Fibroblast of pulmonary artery (primary cell): ENCODE measurements at places on chromosomes 3 and 15.
A peak's percentile ranks its signal among the peaks of the same experiment; 100 is the strongest.

- DNase-seq, result no peak
Observed at GRCh38 chr3:126133606-126134005, 46.8 kb downstream of the ALDH1L1 start.

GRCh38 chr3:132006605-132007204 lies 28.1 kb downstream of the CPNE4 start:
- peak; percentile 53 for DNase-seq

DNA sequence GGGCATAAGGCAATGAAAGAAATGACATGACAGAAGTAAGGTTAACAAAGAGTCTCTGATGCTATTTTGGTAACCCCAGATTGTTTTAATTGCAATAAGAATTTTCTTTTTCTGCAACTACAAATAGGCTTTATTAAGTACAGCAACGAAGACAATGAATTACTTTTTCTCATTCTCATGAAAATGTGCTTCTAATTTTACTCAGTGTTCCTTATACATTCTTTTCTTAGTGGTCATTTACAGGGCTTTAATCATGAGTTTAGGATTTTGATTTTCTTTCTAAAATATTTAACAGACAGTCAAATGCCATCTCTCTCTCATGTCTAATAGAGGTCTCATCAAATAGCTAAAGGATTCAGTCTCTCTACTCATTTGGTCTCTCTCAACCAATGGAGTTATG lies 452.1 kb downstream of the RAP2B start:
- DNase-seq, result no peak

DNA sequence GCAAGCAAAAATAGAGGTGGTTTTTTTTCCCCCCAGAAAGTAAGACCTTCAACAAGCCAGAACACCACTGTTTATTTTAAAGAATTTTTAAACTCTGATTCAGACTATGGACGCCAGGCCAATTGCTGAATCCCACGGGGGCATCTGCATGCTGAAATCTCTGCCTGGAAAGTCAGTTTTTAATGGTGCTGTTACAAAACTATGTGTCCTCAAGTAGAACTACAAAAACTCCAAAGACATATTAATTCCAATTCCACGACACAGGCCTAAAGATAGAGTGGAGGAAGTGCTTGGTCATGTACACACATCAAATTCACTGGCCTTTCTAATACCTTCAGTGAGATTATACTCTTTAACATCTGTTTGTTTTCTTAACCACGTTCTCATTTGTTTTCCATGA lies 490.5 kb upstream of the NR2F2 start:
- peak; percentile 80 for DNase-seq

GRCh38 chr3:64388886-64389285 lies 163.6 kb upstream of the PRICKLE2 start:
- no peak for DNase-seq

DNA sequence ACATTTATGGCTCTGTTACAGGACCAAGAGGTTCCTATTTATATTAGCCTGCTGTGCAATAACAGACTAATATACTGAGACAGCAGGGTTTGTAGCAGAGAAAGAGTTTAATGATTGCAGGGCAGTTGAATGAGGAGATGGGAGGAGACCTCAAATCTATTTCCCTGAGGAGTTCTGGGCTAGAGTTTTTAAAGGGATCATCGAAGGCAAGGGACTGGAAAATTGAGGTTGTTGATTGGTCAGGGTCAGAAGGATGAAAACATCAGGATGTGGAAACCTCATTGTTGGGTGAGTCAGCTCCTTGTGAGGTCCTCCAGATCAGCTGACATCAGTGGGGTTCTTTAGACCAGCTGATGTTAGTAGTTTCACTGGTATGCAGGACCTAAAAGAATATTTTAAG lies 60.6 kb upstream of the GOLGA8B start:
- peak; percentile 71 for DNase-seq

DNA sequence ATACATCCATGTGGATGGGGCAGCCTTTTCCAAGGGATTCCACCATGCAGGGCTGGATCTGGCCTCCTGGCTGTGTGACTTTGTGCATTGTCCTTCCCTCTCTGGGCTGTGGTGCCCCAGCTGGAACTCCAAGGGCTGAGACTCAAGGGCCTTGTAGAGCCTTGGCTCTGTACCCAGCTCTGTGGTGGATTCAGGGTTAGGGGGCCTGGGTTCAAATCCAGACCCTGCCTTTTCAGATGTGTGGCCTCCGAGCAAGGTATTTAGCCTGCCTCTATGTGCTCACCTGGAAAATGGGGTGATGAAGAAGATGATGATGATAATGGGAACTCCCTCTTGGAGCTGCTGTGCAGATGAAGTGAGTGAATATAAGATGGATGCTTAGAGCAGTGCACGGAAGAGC lies 161.9 kb downstream of the WNT7A start:
- DNase-seq, result no peak

DNA sequence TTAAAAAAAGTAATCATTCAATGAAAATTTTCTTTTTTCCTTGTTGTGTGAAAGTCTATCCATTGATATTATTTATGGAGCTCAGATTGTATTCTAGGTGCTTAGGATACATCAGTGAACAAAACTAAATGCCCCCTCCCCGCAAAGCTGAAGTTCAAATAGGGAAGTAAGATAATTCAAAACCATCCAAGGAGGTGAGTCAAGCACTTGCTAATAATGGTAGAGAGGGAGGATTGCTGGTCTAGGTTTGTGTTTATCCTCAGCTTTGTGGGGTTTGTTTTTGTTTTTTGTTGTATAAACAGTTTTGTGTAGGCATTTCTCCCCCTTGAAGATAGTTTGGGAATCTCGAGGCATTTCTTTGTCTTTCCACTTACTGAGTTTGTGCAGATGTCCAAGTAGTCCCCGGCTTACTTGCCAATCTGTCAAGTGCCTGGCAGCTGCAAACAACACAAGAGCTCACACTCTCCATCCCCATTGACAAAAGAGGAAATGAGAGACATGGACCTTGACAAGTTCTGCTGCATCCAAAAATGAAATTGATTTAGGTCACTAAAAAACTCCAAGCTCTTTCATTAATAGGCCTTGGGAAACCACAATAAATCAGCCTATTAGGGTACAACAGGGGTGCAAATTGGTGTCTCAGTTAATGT lies 575.8 kb upstream of the TBL1XR1 start:
- DNase-seq, result no peak

DNA sequence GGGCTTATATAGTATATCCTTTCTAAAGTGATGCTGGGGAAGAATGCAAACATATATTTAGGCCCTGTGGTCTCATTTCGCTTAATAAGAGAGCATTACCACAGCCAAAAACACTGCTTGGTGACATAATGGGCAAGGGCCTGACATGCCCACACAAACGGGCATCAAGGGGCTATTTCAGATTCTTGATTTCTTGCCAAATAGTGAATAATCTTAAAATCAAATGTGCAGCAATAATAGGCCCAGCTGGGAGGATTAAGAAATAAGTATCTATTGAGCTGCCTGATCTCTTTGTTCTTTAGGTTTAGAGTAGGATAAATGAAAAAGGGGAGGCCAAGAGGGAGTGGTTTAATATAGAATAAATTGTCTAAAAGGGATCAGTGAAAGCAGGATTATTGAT lies 241.0 kb upstream of the GBE1 start:
- no peak for DNase-seq

- no peak for DNase-seq
Observed at GRCh38 chr3:100665230-100665629, 44.1 kb upstream of the TFG start.

DNA sequence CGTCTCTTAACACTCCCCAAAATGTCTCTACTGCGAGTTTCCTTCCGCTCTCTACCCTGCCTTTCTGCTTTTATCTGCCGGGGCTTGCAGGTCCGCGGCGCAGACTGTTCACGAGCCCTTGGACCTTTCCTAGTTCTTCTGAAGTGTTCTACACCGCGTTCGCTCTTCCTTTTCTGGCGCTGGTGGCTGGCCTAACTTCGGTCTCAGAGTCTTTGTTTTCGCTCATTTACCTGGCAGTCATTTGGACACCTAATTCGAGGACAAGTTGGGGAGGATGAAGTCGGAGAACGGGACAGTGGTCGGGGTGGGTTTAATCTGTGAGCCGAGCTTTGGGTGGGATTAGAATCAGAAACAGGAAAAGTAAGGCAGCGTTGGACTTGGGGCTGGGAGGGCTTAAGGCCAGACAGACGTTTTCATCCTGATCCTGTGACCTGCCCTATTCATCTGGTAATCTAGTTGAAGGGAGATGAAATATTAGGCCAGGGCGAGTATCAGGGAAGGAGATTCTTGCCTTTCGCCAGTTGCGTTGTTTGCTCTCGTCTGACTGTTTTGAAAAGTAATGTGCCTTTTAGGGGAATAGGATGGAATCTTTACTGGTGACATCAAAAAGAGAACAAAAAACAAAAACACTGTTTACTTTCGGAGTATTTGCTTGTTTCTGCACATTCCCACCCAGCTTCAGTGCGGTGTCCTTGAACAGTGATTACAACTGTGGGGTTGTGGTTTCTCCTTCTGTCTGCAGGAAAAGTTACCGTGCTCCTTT lies 1.8 kb downstream of the DIPK2A start:
- DNase-seq, result peak; percentile 89

DNA sequence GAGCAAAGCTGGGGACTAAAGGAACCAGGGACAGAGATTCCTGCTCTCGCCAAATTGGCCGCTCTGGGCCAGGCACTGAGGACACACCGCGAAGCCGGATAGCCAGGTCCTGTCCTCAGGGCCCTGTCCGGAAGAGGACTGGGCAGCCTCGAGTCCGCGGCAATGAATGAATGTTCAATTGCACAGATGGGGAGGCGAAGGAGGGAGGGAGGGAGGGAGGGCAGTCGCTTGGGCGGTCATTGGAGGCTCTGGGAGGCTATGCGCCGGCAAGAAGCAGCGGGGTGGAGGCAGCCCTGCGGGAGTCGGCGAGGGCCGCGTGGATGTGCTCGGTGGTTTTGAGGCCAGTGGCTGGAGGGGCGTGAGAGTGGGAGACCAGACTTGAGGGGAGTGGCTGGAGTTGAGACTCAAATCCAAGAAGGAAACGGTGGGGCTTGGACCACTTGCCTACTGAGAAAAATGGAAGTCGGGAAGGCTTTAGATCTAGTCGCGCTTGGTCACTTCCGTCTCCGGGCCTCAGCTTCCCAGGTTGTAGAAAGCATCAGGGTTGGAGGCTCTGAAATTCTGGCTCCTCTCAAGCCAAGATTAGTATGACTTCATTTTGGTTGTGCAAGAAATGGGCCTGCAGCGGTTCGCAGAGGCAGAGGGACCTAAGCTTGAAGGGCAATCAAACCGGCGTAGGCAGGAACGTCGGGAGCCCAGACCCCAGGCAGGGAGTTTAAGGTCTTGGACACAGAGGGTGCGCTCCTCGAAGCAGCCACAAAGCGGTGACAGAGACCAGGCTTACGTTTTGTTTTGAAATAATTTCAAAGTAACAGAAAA lies 21.1 kb upstream of the PLXND1 start:
- peak; percentile 93 for DNase-seq

- DNase-seq, result no peak
Observed at GRCh38 chr15:44216958-44217357, 21.9 kb upstream of the FRMD5 start.

- DNase-seq, result no peak
Observed at GRCh38 chr3:147380387-147380951, 25.9 kb downstream of the ZIC4 start.

DNA sequence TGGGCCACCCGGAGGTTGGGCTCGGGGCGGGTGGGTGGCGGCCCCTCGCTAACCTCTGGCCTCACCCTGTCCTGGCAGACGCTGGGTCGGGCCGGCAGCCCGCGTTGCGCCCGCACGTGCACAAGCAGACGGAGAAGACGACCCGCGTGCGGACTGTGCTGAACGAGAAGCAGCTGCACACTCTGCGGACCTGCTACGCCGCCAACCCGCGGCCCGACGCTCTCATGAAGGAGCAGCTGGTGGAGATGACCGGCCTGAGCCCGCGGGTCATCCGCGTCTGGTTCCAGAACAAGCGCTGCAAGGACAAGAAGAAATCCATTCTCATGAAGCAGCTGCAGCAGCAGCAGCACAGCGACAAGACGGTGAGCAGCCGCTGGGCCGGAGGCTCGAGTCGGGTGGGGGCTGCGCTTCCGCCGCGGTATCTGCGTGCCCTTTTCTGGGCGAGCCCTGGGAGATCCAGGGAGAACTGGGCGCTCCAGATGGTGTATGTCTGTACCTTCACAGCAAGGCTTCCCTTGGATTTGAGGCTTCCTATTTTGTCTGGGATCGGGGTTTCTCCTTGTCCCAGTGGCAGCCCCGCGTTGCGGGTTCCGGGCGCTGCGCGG lies 3.7 kb downstream of the ISL2 start:
- peak; percentile 35 for DNase-seq

DNA sequence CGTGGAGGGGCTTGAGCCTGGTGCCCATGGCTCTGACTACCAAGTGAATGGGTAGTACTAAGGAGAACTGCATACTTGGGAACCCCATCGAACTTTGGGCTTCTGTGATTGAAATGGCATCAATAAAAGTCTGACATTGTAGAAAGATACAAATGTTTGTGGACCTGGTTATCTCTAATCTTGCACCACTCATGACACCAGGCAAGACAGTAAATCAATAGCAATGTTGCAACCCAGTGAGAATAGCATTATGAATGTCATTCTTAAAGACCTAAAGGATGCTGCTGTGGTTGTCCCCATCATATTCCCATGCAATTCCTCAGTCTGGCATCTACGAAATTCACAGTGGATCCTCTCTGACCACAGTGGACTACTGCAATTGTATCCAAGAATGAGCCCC lies 233.6 kb upstream of the LYSMD4 start:
- no peak for DNase-seq

GRCh38 chr15:79172801-79173460 lies 82.4 kb upstream of the RASGRF1 start:
- DNase-seq, result no peak

GRCh38 chr3:106176734-106177133 lies 307.9 kb upstream of the CBLB start:
- peak; percentile 33 for DNase-seq

GRCh38 chr15:69576948-69577351 lies 124.3 kb downstream of the RPLP1 start:
- no peak for DNase-seq

DNA sequence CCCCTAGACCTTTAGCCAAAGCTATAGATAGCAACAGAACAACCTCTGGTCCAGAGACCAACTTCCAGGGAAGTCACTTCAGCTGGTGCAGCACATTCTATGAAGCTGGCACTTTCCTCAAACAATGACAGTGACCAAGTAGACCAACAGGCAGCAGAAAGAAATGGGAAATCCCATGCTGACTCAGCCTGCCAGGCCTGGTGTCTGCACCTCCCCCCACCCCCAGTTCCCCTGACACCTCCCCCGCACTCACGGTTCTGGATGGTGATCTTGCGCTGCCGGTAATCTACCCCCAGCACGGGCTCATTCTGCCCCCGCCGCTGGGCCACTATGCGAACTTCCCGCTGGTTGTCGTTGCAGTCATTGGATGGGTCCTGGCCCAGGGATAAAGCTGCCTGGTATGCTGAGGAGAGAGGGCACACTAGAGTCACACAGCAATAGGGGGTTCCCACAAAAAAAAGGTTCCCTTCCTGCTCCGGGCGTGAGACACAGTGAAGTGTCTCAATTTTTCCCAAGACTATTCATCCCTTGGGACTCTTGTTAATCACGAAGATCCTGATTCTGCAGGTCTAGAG lies 17.0 kb downstream of the ILDR1 start:
- no peak for DNase-seq

GRCh38 chr3:135966271-135966961 lies 888 bp downstream of the PPP2R3A start:
- peak; percentile 40 for DNase-seq

- DNase-seq, result no peak
Observed at GRCh38 chr3:69251078-69251805, 128.8 kb upstream of the LMOD3 start.

GRCh38 chr15:38991126-38991525 lies 426.5 kb upstream of the RASGRP1 start:
- DNase-seq, result peak; percentile 82

- DNase-seq, result no peak
Observed at GRCh38 chr15:41820791-41821423, 7.0 kb upstream of the JMJD7 start.
